ENCODE measurements at places on chromosomes 4 and X.

DNA sequence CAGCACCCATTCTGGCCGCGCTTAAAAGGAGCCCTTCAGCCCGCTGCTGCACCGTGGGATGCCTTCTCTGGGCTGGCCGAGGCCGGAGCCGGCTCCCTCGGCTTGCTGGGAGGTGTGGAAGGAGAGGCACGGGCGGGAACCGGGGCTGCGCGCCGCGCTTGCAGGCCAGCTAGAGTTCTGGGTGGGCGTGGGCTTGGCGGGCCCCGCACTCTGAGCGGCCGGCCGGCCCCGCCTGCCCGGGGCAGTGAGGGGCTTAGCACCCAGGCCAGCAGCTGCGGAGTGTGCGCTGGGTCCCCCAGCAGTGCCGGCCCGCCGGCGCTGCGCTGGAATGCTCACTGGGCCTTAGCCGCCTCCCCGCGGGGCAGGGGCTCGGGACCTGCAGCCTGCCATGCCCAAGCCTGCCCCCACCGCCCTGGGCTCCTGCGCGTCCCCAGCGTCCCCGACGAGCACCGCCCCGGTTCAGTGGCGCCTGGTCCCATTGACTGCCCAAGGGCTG lies 111.3 kb downstream of the PCDH18 start:
- no peak for DNase-seq

DNA sequence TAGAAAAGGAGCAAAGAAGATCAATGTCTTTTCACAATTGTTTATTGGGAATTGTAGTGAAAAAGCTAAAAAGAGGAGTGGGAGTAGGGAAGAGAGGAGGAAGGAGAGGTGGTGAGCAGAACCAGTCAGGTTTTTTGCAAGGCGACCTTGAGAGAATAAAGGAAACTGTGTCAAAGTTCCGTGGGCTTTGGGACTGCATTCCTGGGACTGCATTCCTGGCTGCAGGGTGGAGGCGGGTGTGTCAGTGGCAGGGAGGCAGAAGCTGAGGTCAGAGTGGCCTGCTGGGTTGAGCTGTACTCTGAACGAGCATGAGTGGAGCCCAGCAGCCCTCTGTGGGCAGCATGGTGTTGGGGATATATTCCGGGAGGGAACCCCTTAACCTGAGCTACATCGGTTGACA lies 66.8 kb upstream of the UCP1 start:
- DNase-seq: peak; percentile 28

DNA sequence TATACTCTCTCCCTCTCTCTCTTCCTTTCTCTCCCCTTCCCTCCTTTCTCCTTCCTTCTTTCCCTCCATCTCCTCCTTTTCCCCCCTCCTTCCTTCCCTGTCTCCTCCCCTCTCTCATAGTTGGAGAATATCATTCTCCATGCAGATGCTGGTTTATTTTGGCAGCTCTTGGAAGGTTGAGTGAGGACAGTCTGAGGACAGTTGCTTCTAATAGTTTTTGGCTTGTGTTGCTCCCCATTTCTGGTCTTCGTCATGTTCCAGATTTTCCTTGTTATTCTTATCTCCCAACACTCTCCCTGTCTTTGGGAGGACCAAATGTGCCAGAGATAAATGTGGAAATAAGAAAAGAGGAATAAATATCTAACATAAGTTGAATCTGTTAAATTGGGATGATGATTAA lies 263.0 kb downstream of the FRMPD4 start:
- no peak for DNase-seq

DNA sequence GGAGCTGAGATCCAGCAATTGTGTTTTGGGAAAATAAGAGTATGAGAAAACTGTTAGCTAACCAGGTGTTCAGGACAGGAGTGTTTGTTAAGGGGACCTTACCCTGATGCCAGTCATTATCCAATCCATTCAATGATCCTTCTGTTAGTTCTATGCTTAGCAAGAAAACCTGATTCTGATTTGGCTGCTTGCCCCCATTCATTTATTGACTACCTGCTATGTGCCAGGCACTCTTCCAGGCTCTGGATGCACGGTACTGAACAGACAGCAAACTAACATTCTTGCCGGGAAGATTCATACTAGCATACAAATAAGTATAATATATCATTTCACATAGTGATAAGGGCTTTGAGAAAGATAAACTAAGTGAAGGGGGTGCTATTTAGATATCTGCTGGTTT lies 1.0 kb upstream of the MECP2 start:
- DNase-seq: no peak

All from amniotic epithelial cell (primary cell).